ENCODE measurements at places on chromosomes 3 and 15.
A peak's percentile ranks its signal among the peaks of the same experiment; 100 is the strongest.

DNA sequence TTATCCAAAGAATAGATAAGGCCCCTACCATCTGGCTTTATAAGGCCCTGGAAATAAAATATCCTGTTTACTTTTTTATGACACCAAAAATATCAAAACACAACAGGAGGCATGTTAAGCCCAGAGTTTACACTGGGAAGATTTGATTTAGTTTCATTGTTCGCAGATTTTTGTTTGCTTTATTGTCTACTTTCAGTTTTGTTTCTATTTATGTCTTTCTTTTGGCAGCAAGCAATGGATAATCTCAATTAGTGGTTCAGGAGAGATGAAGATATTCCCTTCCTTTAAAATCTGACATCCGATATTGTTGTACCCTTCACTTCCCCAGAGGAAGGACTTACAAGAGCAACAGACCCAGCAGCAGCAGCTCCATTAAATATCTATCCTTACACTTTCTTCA is 249.4 kb upstream of the ARPP21 start:
- DNase-seq, result no peak

GRCh38 chr3:136929977-136930670 is 27.7 kb upstream of the IL20RB start:
- peak; percentile 15 for DNase-seq

DNA sequence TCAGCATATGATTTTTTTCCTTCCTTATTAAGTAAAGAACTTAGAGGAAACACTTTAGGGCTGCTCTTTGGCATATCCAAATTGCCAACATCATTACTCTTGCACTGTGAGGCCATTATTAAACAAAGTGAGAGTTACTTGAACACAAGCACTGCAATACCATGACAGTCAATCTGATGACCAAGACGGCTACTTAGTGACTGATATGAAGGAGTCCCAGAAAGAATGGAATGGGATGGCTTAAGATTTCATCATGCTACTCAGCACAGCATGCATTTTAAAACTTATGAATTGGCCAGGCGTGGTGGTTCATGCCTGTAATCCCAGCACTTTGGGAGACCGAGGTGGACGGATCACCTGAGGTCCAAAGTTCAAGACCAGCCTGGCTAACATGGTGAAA is 55.2 kb downstream of the FAM98B start:
- no peak for DNase-seq

DNA sequence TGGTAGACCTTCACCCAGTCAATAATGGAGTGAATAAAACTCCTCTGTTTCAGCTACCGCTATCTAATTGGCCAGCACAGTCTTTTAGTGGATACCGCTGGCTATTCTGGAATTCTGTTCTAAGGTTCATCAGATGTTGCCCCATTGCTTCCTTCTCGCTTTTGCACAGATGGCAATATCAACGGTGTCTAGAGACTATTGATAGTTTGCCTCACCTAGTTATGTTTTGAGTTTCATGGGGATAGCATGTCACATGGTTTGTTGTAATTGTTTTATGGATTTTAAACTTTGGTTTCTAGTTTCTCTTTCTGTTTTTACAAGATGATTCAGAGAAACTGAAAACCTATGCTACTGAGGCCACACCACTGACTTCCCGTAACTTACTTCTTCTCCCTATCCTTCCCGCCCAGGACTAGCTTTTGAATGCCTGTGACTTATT is 2.0 kb downstream of the XRN1 start:
- peak; percentile 7 for DNase-seq

- DNase-seq, result no peak
Measured at GRCh38 chr3:187828579-187829452, 83.5 kb upstream of the BCL6 start.

DNA sequence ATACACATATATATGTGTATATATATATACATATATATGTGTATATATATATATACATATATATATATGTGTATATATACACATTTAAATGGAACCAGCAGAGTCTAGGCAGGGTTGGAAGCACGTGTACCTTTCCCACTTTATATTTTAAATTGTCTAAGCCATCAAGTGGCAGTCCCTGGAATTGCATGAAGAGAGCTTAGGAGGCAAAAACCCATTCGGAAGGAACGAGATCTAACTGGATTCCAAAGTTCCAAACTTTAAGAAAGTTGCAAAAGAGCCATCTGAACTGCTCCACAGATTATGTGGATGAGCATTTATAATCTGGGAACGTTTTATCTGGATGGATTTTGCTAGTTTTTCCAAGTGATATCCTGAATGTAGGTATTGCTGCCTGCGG is 186.5 kb downstream of the FOXP1 start:
- peak; percentile 28 for DNase-seq

- no peak for DNase-seq
Measured at GRCh38 chr3:156218353-156218744, 98.0 kb downstream of the KCNAB1 start.

GRCh38 chr15:79028411-79028964 is 62.1 kb downstream of the RASGRF1 start:
- peak; percentile 32 for DNase-seq

- DNase-seq, result no peak
Measured at GRCh38 chr15:96766366-96766765, 435.9 kb downstream of the NR2F2 start.

DNA sequence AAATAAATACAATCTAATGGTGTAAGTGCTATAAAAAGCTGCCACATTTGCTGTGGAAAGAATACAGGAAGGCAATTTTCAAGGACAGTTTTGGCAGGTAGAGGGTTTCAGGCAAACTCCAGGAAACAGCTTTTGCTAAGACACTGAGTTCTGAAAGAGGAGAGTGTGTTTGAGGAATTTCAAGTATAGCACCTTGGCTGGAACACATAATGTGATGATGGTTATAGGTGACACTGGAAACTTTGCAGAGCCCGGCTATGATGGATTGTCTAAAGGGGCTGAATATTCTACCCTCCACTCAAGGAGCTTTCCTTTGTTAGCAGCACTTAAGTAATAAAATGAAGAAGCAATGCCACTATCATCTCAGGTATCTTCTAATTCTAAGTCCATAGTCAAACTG is 209.4 kb upstream of the TGFBR2 start:
- DNase-seq, result no peak

DNA sequence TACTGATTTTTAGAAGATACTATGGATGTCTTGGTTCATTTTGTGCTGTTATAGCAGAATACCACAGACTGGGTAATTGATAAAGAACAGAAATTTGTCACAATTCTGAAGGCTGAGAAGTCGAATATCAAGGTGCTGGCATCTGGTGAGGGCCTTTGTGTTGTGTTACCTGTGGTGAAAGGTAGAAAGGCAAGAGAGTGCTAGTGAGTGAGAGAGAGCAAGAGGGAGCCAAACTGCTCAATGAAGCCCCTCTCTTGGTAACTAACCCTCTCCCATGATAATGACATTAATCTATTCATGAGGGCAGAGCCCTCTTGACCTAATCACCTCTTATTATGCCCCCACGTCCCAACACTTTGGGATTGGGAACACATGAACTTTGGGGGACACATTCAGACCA is 31.3 kb downstream of the PDCD6IP start:
- no peak for DNase-seq

DNA sequence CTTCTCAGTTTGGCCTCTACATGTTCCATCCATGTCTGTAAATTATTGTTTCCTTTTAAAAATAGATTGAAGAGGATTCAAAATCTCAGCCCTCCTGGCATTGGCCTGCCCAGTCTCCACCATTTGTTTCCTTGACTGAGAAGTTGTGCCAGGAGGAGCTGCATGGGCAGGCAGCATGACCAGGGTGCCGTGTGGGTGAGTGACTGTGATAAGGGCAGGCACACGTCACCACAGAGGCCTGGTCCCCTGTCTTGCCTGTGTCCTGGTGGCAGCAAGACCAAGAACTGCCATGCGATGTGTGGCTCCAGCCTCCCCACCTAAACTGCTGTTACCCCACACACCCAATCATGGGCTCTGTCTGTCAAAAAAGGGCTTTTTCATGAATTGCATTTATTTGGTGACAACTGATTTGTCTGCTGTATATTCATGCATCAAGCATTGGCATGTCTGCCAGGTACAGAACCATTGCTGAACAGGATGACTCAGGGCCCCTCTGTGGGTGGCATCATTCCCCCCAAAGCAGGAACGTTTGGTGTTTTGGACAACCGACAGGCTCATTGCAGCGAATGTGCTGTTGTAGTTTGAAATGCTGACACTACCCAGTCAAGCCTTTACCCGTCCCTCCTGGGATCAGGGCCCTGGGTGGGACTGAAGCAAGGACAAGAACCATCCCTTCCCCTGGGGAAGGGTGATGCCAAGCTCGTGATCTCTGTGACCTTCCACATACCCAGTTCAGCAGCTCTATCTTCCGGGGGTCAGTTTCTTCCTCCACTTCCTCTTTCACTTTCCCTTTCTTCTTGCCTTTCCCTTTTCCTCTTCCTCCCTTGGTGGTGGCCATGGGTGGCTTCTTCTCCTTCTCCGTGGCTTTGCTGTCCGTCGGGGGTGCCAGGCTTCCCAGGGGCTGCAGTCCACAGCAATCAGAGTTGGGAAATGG is 51.6 kb downstream of the TRPM1 start:
- DNase-seq, result no peak

GRCh38 chr15:44207643-44208042 is 12.6 kb upstream of the FRMD5 start:
- peak; percentile 78 for DNase-seq

DNA sequence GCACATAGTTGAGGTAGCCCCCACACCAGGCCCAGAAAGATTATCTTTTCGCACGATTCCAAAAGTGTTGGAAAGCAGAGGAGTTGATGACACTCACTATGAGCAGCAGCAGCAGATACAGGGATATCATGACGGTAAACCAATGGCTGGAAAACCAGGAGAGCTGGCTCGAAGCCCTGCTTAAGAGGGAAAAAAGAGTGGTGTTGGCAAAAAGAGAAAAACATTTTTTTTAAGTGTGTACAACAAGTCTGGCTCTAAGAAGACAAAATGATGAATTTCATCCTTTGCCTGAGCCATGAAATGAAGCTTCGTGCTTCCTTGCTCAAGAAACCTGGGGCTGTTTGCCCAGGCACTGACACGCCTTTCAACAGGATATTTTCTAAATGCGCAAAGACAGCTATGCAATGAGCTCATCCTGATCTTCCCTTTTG is 27.3 kb downstream of the PARP16 start:
- DNase-seq, result no peak

GRCh38 chr3:53693451-53693850 is 152.8 kb downstream of the CHDH start:
- DNase-seq, result no peak

All from fibroblast of skin of right quadriceps (primary cell).